Urinary bladder (tissue), 4 donors: ENCODE measurements at places on chromosomes 1 and 21. TPM values are rescaled to one million over a fixed set of nuclear protein-coding genes. Genes with fewer than 3 reads are reported as not detected.

Gene B3GALT2
- 3.5 TPM for polyA plus RNA-seq

Gene RCSD1
- polyA plus RNA-seq, result 19.9 TPM

Gene CD2
- 2.3 TPM for polyA plus RNA-seq

Gene KLHDC8A
- polyA plus RNA-seq, result 0.28 TPM

Gene KRTAP10-3
- polyA plus RNA-seq, result not detected

Gene CA6
- not detected for polyA plus RNA-seq

GRCh38 chr1:191869790-191870312 is 288.4 kb upstream of the RGS18 start:
- DNase-seq, result no peak

DNA sequence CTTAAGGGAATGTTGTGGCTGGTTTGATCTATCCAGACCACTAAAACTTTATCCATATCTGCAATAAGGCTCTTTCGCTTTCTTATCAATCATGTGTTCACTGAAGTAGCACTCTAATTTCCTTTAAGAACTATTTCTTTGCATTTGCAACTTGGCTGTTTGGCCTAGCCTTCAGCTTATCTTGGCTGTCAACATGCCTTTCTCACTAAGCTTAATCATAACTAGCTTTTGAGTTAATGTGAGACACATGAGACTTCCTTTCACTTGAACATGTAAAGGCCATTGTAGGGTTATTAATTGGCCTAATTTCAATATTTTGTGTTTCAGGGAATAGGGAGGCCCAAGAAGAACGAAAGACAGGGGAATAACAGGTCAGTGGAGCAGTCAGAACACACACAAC is 124.7 kb downstream of the TNFSF18 start:
- no peak for DNase-seq

DNA sequence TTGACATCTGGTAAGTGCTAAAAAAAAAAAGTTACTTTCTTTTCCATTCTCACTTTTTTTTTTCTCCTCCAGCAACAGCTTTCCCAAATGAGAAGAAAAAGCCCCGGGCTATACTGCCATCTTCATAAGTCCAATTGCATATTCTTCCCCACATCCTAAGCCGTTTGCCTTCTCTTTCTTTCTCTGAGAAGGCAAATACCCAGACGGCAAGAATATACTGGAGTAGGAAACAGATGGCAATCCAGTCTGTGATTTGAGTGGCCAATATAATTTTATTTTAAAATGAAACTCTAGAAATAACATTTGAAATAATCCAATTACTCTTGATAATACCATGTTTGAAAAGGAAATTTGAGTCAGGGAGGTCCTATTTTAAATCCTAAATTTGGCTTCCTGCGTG is 44.6 kb upstream of the GREM2 start:
- DNase-seq, result no peak

GRCh38 chr1:106217765-106218164 is 838.7 kb upstream of the PRMT6 start:
- no peak for DNase-seq
